SK-N-SH (cell line): ENCODE measurements at places on chromosomes 7 and 10. TPM values are rescaled to one million over a fixed set of nuclear protein-coding genes. Genes with fewer than 3 reads are reported as not detected.

GRCh38 chr7:22879709-22880306 lies 57.2 kb upstream of the TOMM7 start:
- H3K36me3 ChIP-seq: no peaks in the 10 kb centered on the region
- no peak overlapping the region for H3K27ac ChIP-seq
- no peak overlapping the region for H3K4me3 ChIP-seq
- H3K4me1 ChIP-seq: no peaks in the 10 kb centered on the region
- peaks cover 84% of the 10 kb centered on the region; the same call in 1 of the 2 replicates for H3K27me3 ChIP-seq

KCNMA1 gene
- 81.2 and 107 TPM in 2 replicates for polyA plus RNA-seq

DNA sequence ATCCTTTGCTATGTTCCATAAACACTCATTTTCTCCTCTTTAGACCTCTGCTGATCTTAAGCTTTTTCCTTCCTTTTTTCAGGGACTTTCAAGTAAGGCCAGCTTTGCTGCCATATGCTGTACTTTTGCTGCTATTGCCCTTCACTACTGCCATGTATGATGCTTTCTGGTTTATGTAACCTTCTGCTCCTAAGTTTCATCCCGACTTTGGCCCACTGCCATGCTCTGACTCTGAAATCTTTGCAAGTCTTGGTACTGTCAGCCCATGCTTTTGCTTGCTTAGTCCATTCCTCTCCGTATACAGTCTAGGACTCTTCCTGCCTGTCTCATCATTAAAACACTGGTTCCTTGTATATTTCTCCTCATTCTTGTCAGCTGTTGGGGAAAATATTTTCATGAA lies 152.4 kb downstream of the RNF133 start:
- no peak overlapping the region for H3K27ac ChIP-seq
- no peak overlapping the region for H3K4me3 ChIP-seq
- H3K36me3 ChIP-seq: no peaks in the 10 kb centered on the region
- H3K4me1 ChIP-seq: no peaks in the 10 kb centered on the region
- H3K27me3 ChIP-seq: no peaks in the 10 kb centered on the region

DNA sequence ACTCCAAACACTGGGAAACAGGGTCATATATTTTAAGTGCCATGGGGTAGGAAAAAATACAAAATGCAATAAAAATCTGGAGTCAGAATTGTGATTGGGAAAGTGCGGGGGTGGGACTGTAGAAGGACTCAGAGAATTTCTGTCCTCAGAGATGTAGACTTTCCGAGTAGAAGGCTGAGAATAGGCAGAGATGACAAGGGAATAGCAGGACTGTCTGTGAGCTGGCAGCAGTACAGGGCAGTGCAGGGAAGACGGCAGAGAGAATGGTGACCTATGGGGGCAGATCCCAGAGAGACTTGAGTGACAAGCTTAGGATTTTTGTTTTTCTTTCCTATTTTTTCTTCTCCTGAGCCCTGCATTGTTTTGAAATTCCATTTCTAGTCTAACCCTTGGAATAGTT lies 127.6 kb downstream of the SLC16A9 start:
- peak overlapping the region; percentile 43; the same call in 1 of the 2 replicates for H3K27ac ChIP-seq
- no peak for DNase-seq
- no peak overlapping the region for H3K4me3 ChIP-seq
- H3K27me3 ChIP-seq: no peaks in the 10 kb centered on the region
- peaks cover 13% of the 10 kb centered on the region for H3K4me1 ChIP-seq
- H3K36me3 ChIP-seq: no peaks in the 10 kb centered on the region

- DNase-seq: no peak
- H3K4me3 ChIP-seq: no peak overlapping the region
- H3K27ac ChIP-seq: no peak overlapping the region
- no peaks in the 10 kb centered on the region for H3K36me3 ChIP-seq
- no peaks in the 10 kb centered on the region for H3K4me1 ChIP-seq
- peaks cover 12% of the 10 kb centered on the region; the same call in 1 of the 2 replicates for H3K27me3 ChIP-seq
Observed at GRCh38 chr7:122675621-122676020, 23.3 kb downstream of the RNF133 start.

DNA sequence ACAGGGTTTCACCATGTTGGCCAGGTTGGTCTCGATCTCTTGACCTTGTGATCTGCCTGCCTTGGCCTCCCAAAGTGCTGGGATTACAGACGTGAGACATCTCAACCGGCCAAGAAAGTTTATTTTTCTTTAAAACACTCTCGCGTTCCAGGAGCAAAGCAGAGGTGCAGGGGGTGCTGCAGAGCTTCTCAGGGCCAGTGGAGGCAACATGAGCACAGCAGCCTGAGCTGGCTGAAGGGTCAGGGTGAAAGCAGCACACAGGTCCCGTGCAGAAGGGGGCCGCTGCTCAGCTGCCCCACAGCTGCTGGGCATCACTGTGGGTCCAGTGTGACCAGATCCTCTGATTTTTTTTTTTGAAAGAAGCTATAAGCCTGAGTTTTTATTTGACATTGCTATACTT lies 46.1 kb downstream of the EPHB4 start:
- no peak overlapping the region for H3K27ac ChIP-seq
- DNase-seq: peak; percentile 30
- H3K36me3 ChIP-seq: no peaks in the 10 kb centered on the region
- peaks cover 23% of the 10 kb centered on the region for H3K27me3 ChIP-seq
- no peak overlapping the region for H3K4me3 ChIP-seq

SPOCK2 gene
- 0.18 and 0.63 TPM in 2 replicates for polyA plus RNA-seq

FEZF1 gene
- not detected in 2 replicates for polyA plus RNA-seq
